ENCODE measurements at places on chromosomes 5 and 9. TPM values are rescaled to one million over a fixed set of nuclear protein-coding genes. Genes with fewer than 3 reads are reported as not detected.

NOXA1 gene
- total RNA-seq: 1.7 TPM

FOXD4L5 gene
- total RNA-seq: not detected

SLC36A2 gene
- total RNA-seq: not detected

TEK gene
- total RNA-seq: 63.0 TPM

FRMD3 gene
- total RNA-seq: 6.1 TPM

IFNA21 gene
- total RNA-seq: not detected

LHX6 gene
- 32.0 TPM for total RNA-seq

KCTD16 gene
- 0.10 TPM for total RNA-seq

SLC6A18 gene
- total RNA-seq: not detected

AGXT2 gene
- total RNA-seq: not detected

HINT1 gene
- 185 TPM for total RNA-seq

CDX1 gene
- total RNA-seq: not detected

ARL10 gene
- total RNA-seq: 8.0 TPM

All from glomerular endothelial cell (primary cell).